Activated CD8-positive, alpha-beta memory T cell treated with anti-CD3 and anti-CD28 coated beads for 24 hours (primary cell): ENCODE measurements at places on chromosomes 13 and 19.

DNA sequence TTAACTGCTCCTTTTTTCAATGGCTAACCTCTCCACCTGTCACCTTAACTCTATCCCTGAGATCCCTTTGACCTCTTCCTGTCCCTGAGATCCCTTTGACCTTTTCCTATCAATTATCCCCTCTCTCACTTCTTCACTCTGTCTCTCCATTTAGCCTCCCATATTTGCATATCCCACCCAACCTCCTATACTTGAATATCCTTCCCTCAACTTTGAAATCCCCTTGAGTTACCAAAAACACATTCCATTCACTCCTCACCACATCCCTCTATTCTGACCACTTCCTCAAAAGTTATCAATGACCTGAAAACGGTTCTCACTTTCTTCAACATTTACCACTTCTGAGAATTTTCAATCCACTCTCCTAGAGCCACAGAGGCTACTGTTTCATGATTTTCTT, 3.0 kb downstream of the MYCBP2 start:
- DNase-seq = no peak

GRCh38 chr13:44415815-44416214, 42.2 kb downstream of the SERP2 start:
- DNase-seq = no peak

DNA sequence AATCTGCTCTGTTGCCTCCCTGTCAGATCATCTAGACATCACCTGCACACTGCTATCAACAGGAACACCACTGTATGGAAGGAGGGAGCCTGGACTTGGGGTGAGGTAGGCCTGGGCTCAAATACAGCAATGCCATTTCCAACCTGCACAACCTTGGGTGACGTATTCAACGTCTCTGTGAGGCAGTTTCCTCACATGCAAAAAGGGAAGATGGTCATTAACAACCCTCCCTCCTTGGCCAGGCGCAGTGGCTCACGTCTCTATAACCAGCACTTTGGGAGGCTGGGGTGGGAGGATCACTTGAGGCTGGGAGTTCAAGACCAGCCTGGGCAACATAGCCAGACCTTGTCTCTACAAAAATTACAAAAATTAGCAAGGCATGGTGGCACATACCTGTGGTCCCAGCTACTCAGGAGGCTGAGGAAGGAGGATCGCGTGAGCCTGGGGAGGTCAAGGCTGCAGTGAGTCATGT, 13.1 kb downstream of the XRCC1 start:
- no peak for DNase-seq

GRCh38 chr19:8681345-8682029, 17.1 kb downstream of the ACTL9 start:
- no peak for DNase-seq

DNA sequence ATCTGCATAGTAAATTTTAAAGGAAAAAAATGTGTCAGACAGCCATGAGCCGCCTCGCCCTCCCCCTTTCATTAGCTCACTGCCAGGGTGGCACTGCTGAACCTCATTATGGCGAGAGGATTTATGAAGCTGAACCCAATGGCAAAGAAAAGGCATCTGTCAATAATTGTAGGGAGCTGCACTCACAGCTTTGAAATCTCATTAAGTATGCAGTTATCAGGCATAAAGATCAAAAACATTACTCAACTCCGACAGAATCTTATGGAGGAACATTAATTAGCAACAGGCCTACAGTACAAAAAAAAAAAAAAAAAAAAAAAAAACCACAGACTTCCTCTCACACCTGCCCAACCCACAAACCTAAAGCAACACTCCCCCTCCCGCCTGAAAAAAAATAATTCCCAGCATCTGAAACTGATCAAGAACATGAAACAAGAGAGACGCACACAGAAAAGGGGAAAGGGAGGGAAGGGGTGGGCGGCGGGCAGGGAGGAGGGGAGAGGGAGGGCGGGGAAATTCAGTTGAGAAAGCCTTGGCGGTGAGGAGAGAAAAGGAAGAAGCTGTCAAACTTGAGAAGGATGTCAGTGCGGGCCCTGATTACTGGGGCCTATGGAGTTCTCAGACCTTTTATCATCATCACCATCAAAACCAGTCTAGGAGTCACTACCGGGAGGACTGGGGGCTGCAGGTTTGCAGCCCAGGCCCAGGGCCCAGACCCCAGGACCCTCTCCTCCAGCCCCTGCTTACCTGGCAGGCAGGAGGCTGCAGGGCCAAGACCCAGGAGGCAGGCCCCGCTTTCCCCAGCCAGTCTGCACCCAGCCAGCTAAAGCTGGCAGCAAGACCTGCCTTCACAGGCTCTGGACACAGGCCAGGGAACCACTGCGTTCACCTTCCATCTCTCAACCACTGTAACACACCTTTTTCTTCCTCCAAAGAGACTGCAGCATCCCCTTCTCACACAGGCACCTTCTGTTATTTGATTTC, 8.9 kb downstream of the TSHZ3 start:
- no peak for DNase-seq

DNA sequence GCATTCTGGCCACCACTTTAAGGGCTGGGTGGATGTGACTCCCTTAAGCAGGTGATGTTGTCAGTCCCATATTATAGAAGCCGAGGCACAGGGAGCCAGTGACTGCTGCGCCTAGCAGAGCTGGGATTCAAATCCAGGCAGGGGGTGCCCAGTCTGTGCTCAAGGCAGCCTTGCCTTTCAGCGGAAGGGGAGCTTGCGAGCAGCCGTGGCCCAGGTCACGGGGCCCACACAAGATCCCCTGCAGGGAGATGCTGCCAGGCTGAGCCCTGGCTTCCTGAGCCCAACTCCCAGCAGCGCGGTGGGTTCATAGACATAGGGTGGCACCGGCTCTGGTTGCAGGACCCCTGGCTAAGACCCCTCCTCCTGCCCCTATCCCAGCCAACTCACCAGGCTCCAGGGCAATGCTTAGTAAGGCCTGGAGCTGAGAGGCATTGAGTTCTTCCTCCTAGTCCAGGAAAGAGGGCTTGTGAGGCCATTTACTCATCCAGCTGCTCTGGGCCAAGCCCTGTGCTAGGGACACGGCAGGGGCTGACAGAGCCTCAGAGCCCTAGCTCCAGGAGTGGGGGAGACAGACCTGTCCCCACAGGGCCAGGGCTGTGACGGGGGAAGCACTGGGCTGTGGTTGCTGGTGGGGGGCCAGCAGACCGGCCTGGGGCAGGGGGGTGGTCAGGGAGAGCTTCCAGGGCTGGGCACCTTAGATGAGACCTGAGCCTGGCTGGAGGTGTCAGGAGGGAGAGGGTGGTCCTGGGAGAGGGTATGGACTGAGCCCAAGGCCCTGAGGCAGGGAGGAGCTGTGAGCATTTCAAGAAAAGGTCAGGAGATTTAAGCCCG, 9.6 kb downstream of the CAPN12 start:
- DNase-seq = peak; percentile 71

- peak; percentile 89 for DNase-seq
These were observed 65.4 kb downstream of the GNG7 start for GRCh38 chr19:2636897-2637683.
